Neural progenitor cell (in vitro differentiated cells): ENCODE measurements at places on chromosomes 2 and 18.

- peak; percentile 41 for DNase-seq
Observed at GRCh38 chr2:61853086-61853846, 594 bp downstream of the FAM161A start.

- peak; percentile 57 for DNase-seq
Observed at GRCh38 chr18:5582076-5582475, 38.3 kb upstream of the EPB41L3 start.

DNA sequence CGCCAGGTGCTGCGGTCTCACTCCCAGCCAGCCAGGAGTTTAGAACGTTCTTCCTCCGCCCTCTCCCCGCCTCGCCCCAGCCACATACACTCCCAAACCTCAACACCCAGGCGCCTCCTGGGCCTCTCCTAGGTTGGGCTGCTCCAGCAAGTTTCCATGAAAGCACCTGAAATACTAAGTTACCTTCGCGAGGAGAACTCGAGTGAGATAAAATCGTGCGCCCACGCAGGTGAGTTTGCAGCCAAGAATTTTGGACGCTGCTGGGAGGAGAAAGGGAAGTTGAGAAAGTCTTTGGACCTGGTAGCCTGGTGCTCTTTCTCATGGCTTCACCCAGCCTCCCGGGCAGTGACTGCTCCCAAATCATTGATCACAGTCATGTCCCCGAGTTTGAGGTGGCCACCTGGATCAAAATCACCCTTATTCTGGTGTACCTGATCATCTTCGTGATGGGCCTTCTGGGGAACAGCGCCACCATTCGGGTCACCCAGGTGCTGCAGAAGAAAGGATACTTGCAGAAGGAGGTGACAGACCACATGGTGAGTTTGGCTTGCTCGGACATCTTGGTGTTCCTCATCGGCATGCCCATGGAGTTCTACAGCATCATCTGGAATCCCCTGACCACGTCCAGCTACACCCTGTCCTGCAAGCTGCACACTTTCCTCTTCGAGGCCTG, at the start of gene GPR39:
Gene GPR39 (plus strand): TSS at position 83 of the 673 bp plus-strand sequence.
- DNase-seq = no peak

GRCh38 chr2:24930768-24931167, 10.7 kb upstream of the ADCY3 start:
- DNase-seq = no peak

- DNase-seq = no peak
Observed at GRCh38 chr2:28002181-28002580, 111.7 kb downstream of the BABAM2 start.
